SK-N-DZ (cell line): ENCODE measurements at places on chromosomes 7 and 10.

- peak; percentile 29 for DNase-seq
These were observed 289.2 kb downstream of the FZD1 start for GRCh38 chr7:91553410-91553895.

GRCh38 chr10:95602382-95602781 is 41.2 kb upstream of the SORBS1 start:
- DNase-seq = no peak

DNA sequence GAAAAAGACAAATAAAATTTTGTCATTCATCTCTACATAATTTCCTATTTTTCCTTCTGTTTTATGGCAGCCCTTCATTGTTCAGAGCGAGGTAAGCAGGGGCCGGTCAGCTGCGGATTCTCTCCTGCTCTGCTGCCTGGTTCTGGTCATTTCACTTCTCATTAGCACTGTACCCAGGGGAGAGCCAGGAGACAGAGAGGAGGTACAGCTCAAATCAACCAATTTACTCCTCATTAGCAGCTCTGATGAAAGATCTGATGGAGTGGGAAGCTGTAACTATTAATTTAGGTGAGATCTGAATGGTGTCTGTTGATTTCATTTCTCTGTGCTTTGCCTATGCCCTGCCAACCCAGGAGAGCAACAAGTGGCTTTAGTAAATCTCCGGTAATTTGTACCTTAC is 241.5 kb upstream of the PFKP start:
- DNase-seq = no peak

DNA sequence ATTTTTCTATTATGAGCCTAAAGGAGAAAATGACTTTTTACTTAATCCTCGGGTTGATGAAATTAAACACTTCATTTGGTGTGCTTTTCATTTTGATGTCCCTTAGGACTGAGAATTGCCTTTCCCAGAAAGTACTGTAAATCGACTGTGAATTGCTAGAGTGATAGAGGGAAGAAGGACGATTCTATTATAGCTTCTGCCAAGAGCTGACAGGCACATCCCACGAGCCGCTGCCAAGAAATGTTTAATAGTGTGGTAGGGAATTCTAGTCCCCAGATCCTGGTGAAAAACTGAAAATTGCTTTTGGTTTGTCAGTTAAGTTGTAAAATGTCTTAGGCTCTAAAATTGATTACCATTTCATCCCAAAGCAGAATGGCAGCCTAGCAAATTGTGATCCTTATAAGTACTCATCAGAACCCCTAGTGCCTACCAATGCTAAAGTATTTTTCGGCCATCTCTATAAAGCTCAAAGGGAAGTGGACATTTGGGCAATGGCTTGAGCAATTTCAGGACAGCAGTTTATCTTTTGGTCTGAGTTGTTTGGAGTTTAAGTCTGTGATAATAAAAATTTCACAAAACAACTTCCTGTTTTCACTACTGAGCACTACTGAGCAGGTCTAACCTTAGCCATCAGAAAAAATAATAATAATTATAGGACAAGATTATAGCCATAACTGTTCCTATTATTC is 44.6 kb upstream of the HYCC1 start:
- DNase-seq = no peak

- no peak for DNase-seq
These were observed 179.9 kb upstream of the TMEM106B start for GRCh38 chr7:12031186-12031585.

- no peak for DNase-seq
These were observed 279.1 kb upstream of the AKR1E2 start for GRCh38 chr10:4546931-4547330.

GRCh38 chr10:33112831-33113455 is 154.9 kb upstream of the ITGB1 start:
- DNase-seq = no peak

DNA sequence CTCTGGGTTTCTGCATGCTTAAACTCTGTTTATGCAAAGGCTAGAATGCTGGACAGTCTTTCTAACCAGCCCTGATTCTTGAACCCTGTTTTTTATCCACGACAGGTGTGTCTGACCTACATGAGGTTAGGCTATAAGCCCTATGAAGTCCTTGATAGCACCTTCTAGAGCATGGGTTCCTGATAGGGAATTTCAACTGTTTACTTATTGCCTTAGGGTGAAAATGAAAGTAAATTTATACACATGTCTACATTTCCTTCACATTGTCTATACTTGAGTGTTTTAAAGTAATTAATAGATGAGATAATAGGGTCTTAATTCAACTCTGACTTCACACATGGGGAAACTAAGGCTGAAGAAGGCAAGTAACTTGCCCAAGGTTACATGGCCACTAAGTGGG is 35.5 kb downstream of the ADRA2A start:
- no peak for DNase-seq

GRCh38 chr7:82360591-82361368 is 82.8 kb downstream of the CACNA2D1 start:
- no peak for DNase-seq

DNA sequence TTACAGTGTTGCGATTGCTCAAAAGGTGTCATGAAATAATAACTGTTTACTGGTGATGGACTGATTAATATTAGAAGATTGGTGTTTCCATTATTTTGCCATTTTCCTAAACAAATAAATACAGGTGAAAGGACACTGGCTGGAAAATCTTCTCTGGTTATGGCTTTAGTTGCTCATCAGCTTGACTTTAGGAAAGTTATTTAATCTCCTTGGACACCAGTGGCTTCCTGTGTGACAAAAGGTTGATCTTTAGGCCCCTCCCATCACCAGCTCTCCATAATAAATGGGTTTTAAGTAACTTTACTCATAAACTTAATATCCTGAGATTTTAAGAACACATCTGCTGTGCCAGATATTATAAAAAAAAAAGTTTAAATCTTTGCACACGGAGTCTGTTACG is 737 bp downstream of the CABCOCO1 start:
- DNase-seq = no peak

- peak; percentile 66 for DNase-seq
These were observed 43.7 kb downstream of the DNAJB9 start for GRCh38 chr7:108613147-108613948.

- DNase-seq = no peak
These were observed 78.0 kb downstream of the COL13A1 start for GRCh38 chr10:69879634-69880257.

- peak; percentile 20 for DNase-seq
These were observed 475.0 kb upstream of the ADARB2 start for GRCh38 chr10:2212244-2212834.

GRCh38 chr7:36607721-36608095 is 116.6 kb downstream of the AOAH start:
- DNase-seq = no peak

DNA sequence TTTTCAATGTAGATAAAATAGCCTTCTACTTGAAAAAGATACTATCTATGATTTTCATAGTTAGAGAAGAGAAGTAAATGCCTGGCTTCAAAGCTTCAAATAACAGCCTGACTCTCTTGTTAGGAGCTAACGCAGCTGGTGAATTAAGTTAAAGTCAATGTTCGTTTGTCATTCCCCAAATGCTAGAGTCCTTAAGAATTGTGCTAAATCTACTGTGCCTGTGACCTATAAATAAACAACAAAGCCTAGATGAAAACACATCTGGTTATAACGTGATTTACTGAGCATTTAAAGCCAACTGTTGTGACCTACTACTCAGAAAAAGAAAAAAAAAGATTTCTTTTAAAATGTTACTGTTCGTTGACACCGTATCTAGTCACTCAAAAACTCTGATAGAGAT is 134.7 kb downstream of the POLR1F start:
- peak; percentile 38 for DNase-seq

DNA sequence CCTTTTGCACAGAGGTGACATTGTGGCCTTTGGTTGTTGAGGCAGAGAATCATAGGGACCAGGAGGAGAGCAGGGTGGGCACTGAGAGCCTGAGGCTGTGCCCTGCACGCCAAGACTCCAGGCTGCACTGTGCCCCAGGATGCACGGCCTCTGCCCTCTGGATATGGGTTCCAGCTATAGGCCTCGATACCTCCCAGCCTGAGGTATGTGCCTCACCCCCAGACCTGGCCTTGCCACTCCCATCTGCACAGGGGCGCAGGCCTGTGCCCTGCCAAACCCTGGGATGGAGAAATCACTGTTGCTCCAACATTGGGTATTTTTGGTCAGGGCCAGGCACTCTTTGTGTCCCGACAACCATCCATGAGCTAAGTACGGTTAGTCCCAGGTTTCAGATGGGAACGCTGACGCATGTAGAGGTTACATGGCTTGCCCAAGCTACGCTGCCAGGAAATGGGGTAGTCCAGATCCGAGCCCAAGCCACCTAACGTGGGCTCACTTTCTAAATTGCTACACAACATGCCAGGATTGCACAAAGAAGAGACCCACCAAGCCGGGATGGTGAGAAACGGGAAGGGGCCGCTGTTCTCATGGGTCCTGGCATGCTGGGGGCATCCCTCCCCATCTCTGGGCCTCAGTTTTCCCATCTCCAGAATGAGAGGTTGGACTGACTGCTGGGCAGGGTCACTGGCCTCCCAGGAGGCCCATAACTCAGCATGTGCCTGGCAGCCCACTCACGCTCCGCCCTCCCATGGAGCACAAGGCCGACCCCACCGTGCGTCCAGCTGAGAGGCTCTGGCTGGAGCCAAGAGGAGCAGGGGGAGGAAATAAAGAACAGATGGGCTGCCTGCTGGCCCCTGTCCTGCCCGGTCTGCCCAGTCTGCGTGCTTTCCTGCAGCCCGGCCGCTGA is 44.2 kb downstream of the ZCCHC24 start:
- DNase-seq = no peak

DNA sequence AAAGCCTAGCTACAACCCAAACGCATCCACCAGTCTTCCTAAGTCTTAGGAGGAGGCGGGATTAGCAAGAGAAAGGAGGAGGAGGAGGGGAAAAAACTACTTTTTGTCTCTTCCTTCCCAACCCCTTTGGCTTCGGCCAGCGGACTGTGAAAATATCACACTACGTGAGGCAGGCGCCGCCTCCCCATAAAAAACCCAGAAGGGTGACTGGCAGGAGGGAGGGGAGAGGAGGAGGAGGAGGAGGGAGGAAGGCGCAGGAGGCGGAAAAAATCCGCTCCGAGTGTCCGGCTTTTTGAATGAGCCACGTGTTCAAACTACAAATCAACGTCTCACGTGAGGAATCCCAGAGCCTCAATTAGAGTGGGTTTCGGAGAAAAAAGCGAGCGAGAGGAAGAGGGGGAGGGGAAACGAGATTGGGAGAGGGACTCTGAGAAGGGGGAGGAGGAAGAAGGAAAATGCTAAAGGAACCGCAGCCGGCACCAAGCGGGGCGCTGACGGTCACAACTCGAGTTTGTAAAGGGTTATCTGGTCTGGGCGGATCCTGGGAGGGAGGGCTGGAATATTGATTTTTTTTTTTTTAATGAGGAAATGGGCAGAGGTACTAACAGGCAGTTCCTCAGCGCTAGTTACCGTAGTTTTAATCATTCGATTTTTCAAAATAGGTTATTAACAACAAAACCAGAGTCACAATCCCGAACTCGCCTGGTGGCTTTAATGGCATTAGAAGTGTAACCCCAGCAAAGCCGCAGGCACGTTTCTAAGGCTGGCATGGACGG is at the start of gene IGF2BP3:
IGF2BP3 (minus strand) TSS at position 162 of the 776 bp plus-strand sequence. CDS start 381 bp downstream, outside the sequence.
- peak; percentile 100 for DNase-seq

DNA sequence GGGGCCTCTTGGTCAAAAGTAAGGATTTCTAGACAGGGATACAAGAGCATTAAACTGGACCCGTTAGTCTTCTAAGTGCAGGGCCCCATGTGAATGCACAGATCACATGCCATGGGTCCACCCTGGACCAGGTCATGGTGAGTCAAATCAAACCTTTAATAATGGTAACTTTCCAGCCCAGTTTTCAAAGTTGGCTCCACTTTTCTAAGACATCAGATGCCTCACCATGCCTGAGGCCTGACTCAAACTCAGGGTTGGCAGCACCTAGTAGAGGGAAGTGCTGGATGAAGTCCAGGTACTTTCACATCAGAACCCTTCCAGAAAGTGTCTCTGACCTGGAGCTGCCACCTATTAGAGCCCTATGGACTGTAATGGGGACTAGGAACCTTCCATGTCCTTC is 9.7 kb upstream of the SMIM30 start:
- DNase-seq = no peak

GRCh38 chr7:46115410-46115809 is 194.3 kb upstream of the IGFBP3 start:
- DNase-seq = no peak
